IMR-90 (cell line): ENCODE measurements at places on chromosomes 5 and 9. TPM values are rescaled to one million over a fixed set of nuclear protein-coding genes. Genes with fewer than 3 reads are reported as not detected.

The NSUN2 gene
- 51.1 and 55.5 TPM in 2 replicates for total RNA-seq

The VAV2 gene
- 9.7 and 10.8 TPM in 2 replicates for total RNA-seq

The SCGB3A2 gene
- total RNA-seq = not detected in 2 replicates

DNA sequence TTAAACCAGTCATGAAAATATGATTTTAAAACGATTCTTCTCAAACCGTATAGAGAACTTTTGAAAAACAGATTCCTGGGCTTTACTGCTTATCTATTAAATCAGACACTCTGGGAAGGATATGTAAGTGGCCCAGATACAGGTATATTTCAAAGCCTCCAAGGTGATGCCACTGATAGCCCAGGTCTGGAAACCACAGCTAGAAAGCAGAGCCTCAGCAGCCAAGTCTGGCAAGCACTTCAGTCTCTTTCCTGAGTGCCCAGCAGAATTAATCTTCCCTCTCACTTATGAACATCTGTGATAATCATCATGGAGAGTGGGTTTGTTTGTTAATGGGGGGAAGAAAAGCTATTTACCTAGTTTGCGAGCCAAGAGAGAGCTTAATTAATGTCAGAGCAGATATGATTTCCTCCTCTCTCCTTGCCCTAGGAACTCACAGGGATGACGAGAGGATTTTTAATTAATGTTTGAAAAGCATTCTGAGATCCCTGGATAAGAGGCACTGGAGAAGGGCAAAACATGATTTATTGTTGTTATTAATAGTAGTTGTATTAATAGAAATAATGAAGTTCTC lies 368.4 kb downstream of the TLE1 start:
- no peak for DNase-seq

- peak; percentile 48 for DNase-seq
These were observed 690.2 kb downstream of the NR2F1-AS1 start for GRCh38 chr5:92890841-92891244.

The IRX2 gene
- total RNA-seq = 0.36 and 0.56 TPM in 2 replicates

DNA sequence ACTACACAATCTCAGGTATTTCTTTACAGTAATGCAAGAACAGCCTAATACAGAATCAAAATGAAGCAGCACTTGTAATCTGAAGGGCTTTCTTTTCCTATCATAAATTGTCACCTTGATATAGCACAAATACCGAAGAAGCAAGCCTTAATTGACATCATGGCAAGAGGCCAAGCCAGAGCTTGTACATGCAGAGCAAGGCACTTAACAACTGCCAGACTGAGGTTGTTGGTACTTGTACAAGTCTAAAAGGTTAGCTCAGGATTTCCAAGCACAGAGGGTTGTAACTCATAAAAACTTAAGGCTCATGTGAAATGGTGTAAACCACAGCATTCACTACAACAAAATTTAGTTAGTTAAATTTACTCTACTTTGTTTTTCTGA lies 158.8 kb upstream of the SPEF2 start:
- DNase-seq = no peak

DNA sequence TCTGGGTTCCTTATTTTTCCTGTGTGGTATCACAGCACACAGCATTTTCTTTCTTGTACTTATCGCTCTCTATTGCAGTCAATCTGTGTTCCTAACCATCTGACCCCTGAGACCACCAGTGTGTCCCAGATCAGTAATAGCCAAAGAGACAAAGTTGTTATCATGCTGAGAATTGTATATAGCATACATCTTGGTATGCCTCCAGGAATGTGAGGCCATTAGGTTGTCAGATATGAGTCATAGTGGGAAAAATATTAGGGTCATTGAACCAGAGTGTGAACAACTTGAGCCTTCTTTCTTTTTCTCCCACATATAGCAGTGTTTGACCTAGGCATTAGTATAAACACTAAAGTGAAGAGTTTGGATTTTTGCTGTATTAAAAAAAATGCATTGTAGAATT lies 106.3 kb downstream of the NDUFAF2 start:
- DNase-seq = peak; percentile 73

The C9orf153 gene
- total RNA-seq = not detected in 2 replicates

- DNase-seq = no peak
These were observed 358.2 kb downstream of the MTRR start for GRCh38 chr5:8227112-8227511.

The BTNL9 gene
- total RNA-seq = not detected in 2 replicates
